ENCODE measurements at places on chromosomes 5 and 9.

DNA sequence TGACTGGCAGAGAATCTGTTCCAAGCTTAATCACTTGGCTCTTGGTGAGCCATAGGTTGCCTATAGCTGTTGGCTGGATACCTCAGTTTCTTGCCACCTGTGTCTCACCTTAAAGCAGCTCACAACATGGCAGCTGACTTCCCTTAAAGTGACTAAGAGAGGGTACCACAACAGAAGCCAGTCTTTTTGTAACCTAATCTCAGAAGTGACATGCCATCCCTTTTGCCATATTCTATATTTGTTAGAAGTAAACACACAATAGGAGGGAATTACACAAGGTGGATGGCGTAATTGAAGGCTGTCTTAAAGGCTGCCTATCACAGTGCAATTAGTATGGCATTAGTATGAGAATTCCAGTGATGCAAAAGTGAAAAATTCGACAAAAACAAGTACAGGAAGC is 28.1 kb downstream of the NIPBL start:
- DNase-seq = no peak

GRCh38 chr9:133476036-133476931 is 2.6 kb downstream of the SLC2A6 start:
- DNase-seq = no peak

- peak; percentile 53 for DNase-seq
Measured at GRCh38 chr9:112971415-112971814, 40.6 kb downstream of the ZNF883 start.

- peak; percentile 9 for DNase-seq
Measured at GRCh38 chr5:89756955-89757354, 652.6 kb downstream of the CETN3 start.

DNA sequence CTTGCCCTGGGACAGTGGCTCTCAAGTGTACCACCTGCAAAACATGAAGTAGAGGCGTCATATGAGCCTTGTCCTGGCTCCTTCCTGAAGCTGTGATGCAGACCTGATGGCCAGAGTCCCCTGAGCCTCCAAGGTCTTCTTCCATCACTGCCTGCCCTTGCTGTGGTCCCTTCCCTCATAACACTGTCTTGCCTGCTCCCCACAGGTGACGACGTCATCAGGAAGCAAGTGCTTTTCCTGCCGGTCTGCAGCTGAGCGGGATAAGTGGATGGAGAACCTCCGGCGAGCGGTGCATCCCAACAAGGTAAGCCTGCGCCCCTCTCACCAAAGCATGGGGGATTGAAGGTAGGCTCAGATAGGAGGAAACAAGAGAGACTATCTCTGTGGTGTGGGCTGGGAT is 107.3 kb downstream of the DAB2IP start:
- DNase-seq = no peak

GRCh38 chr9:84277646-84278045 is 62.9 kb downstream of the SLC28A3 start:
- DNase-seq = peak; percentile 71

GRCh38 chr9:108535526-108535925 is 320.3 kb downstream of the ACTL7B start:
- DNase-seq = no peak

- DNase-seq = no peak
Measured at GRCh38 chr5:93604644-93605515, 21.9 kb downstream of the NR2F1 start.

DNA sequence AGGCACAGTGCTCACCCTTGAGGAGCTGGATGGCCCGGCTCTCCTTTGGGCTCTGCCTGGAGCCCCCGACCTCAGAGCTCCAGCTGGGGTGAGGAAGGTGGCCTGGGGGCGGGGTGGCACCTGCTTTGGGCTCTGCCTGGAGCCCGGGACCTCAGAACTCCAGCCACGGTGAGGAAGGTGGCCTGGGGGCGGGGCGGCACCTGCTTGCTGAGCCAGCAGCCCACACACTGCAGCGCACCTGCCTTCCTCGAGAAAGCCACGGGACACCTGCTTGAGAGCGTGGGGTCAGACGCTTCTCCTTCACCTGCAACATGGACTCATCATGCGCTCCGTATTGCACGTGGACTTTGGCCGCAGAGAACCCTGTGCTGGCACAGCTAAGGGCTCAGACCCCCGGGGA is 51.8 kb downstream of the IRX2 start:
- no peak for DNase-seq

GRCh38 chr5:55860288-55860687 is 9.1 kb downstream of the IL31RA start:
- DNase-seq = no peak

GRCh38 chr5:108753331-108753730 is 5.6 kb downstream of the FER start:
- peak; percentile 58 for DNase-seq

DNA sequence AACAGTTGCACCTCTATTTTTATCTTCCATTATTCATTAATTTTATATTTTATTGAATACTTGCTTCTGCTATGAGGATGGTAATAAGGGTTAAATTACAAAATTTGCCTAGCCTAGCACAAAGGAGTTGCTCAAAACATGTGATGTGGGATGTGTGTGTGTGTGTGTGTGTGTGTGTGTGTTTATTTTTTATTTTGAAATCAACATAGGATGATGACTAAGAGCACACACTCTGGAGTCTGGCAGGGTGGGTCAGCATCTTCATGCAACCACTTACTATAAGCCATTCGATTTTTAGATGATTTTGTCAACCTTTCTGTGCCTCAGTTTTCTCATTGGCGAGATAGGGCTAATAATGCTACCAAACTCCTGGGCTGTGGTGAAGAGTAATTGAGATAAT is 57.7 kb upstream of the MAMDC2 start:
- DNase-seq = no peak

DNA sequence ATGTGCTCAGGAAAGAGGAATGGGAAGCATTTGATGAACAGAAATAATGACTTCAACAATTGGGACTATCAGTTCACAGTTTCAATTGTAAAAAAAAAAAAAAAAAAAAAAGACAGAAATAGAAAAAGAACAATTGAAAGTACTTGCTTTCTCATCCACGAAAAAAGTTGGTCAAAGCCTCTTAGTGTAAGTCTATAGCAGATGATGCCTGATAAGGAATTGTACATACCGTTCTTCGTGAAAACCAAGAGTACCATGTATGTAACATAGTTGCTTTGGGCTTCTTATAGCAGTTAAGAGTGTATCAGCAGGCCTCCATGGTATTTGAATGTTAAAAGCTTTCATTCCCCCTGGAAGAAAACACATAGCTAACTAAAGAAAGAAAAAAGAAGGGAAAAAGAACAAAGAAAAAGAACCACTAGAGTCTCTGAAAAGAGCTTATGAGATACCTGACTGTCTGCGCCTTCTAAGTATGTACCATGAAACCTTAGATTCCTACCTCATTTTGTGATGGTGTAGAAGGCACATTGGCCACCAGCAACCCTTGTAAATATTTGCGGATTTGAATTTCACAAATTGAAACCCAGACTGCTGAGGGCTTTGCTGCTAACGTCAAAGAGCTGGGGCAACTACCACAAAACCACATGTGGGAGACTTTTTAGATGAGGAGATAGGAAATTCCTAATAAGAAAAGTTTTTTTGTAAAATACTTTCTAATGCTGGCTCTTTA is 75.2 kb downstream of the TMC1 start:
- no peak for DNase-seq

DNA sequence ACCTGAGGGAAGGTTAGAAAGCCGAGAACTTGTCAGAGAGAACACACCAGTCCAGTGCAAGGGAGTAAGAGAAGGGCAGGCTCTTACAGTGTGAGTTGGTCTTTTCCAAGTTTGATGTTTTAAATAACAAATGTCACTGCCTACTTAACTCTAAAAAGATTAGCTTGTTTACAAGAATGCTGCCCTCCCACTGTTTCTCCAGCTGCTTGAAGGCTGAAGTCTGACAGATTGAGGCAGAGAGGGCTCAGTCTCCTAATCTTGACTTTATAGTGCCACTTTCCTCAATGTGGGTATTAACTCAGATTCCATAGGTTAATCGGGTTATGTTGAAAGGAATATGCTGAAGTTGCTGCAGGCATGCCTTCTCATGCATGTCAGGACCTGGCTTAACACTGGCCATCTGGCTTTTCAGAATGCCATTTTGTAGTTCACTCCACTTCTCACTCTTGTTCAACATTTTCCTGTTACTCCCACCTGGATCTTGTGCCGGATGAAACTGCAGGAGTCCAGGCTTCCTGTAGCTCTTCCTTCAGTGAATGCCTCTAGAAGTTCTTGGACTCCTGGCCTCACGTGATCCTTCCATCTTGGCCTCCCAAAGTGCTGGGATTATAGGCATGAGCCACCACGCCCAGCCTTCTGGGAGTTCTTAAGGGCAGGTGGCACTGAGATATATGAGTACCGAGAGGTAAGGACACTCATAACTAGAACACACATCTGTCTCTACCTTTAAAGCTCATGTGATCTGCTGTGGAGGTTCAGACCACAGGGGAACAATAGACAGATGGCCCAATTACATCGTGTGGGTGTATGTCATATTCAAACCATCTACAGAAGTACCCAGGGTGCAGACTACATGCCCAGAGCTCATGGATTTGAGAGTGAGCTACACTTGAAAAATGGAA is 249.7 kb downstream of the ARHGAP26 start:
- DNase-seq = no peak

GRCh38 chr5:17388717-17389116 is 109.3 kb upstream of the TAF11L2 start:
- no peak for DNase-seq

DNA sequence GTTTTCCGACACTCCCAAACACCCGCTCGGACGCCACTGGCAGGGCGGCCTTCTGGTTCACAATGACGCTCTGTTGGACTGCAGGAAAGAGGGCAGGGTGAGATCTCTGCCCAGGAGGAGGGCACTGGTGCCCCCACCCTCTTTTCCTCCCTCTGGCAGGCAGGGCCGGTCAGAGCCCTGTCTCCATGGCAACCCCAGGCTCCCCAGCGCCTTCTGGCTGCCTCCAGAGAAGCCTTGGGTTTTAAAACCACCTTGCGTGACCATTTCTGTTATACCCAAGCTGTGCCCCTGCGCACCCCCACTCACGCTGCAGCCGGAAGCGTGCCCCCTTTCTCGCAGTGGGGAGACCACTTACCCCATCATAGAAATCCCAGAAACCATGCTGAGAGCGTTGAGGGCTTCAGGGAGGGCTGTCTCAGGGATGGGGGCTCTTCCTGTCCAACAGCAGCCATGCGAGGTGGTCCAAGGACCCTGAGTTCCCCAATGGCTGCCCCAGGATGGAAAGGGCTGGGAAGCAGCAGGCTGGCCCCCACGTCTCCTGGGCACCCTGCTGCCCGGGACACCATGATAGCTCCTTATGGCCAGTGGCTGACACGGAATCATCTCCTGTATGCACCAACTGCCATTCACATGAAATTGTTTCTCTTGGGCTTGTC is 7.3 kb downstream of the C9orf50 start:
- DNase-seq = no peak

- peak; percentile 66 for DNase-seq
Measured at GRCh38 chr5:128579093-128579492, 41.0 kb upstream of the FBN2 start.

- DNase-seq = no peak
Measured at GRCh38 chr9:135512241-135512603, 9.0 kb upstream of the LCN1 start.

DNA sequence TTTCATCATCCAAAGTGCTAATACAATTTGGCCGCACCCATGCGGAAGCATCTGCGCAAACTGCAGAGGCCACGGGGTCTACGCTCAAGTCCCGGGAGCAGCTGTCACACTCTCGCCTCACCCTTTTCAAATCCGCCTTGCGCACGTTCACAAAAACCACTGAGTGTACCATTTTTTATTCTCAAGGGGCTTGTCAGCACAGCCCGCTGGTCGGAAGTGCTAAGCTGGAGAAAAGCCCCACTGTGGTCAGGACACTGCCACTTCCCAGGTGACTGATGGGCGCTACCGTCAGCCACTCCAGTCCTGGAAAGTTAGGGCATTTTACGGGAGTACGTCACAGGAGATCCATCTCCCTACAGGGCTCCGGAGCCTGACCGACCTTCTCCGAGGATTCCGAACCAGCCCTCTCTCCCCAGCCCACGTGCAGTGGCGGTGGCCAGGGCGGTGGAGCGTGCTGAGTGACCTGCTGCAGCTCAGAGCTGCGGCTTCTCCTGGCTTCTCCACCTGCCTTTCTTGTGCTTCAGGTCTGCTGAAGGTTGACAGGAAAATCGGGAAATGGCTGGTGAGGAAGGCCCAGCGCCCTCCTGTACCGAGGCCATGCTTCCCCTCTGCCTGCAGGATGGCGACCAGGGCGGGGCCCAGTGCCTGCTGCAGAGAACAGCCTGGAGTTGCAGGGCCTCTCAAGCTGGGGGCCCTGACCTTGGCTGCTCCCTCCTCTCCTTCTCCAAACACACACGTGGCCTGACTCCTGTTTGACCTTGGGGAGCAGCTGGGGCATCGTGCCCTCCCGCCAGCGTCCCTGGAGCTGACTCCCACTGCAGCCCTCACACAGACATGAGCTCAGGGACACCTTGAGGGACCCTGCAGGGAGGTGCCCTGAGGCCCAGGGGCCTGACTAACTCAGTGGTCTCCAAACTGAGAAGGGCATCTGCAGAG is 14.3 kb downstream of the RASGEF1C start:
- DNase-seq = no peak

DNA sequence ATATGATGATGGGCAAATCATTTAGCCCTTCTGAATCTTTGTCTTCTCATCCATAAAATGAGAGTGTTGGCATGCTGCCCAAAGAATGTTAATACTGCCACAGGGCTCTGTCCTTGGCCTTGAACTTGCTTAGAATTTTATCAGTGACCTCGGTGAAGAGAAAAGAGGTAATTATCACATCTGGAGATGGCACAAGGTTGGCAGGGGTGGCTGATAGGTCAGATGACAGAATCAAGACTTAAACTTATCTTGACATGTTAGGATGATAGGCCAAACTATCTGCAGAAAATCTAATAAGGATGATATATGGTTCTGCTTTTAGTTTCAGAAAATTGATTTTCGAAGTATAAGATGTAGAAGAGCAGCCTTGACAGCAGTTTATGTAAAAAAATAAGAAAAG is 599.1 kb upstream of the CLINT1 start:
- DNase-seq = no peak

- DNase-seq = peak; percentile 59
Measured at GRCh38 chr9:137000177-137000930, 4.0 kb upstream of the CLIC3 start.

DNA sequence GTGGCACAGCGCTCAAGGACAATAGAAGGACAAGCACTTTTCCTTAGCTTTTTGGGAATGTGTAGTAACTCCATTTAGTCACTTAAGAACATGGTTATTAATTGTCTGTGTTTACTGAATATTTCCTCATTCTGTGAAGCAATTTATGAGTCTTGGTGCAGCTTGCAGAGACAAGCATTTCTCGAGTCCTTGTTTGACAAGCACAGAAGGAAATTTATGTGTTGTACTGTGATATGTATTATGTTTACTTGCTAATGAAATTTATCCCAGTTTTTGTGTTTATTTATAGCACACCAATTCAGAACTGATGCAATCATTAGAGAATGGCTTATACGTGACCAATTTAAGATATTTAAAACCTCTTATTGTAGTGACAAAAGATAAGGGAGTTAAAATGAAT is 168.6 kb downstream of the PRELID2 start:
- no peak for DNase-seq
